ENCODE measurements at places on chromosomes 12 and 14. TPM values are rescaled to one million over a fixed set of nuclear protein-coding genes. Genes with fewer than 3 reads are reported as not detected.

DNA sequence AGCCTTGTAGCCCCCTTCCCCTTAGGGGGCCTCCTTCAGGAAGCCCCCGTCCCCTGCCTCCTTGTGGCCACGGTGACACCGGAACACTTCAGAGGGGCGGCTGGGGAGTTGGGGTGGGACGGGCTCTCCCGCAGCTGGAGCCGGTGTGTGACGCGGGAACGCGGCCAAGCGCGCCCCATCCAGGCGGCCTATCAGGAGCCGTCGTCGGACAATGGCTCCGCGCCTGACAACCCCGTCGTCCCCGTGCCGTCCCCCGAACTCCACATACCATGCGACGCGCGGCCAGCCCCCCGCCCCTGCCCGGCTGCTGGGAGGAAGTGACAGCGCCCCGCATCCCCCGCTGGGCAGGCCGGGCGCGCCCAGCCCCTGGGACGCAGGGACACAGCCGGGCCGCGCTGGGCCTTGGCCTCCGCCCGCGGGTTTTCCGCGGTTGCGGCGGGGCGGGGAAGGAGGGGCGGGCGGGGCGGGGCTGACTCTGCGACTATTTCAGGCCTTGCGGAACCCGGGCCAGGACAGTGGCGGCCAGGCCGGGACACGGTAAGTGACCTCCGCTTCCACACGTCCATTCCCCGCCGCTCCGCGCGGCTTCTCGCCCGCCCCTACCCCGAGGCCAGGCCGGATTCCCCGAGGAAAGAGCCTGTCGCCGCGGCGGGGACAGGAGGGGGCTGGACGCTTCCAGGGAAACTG, at the start of gene TNFAIP2:
TNFAIP2 (plus strand) TSS at position 515 of the 687 bp plus-strand sequence. CDS start 2,997 bp downstream, outside the sequence.
- peaks cover 27% of the 10 kb centered on the region for H3K4me1 ChIP-seq
- H3K27me3 ChIP-seq, result peaks cover 11% of the 10 kb centered on the region
- no peak for DNase-seq

The IAPP gene
- total RNA-seq, result 0.14 TPM

The AQP6 gene
- total RNA-seq, result not detected

DNA sequence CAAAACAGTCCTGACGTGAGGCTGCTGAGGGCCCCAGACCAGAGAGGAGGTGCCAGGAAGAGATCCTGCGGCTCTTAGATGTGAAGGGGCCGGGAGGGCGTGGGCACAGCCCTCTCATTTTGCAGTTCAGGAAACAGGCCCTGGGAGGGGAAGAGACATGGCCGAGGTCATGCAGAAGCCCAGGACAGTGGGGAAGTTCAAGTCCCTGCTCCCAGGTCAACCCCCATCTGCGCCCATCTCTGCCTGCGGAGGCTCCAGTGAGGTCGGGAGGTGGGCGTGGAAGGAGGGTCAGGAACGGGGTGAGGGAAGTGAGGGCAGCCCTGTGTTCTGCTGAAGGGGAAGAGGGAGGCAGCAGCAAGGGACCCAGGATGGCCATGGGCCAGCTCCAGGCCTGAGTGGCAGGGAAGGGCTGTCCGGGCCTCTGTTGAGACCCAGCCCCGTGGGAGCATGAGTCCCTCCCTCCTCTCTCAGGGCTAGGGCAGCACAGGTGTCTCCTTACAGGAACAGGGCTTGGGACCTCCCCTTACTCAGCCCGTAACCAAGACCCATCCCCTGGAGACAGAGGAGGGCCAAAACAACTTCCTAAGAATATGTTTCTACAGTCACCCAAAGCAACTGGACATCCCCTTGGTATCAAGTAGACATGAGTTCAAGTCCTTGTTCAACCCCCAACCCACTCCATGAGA, 90.8 kb downstream of the LGMN start:
- H3K4me1 ChIP-seq, result peaks cover 7% of the 10 kb centered on the region
- no peaks in the 10 kb centered on the region for H3K27me3 ChIP-seq
- H3K36me3 ChIP-seq, result peaks cover 59% of the 10 kb centered on the region
- H3K27ac ChIP-seq, result no peak overlapping the region

The B4GALNT1 gene
- 0.57 TPM for total RNA-seq

GRCh38 chr12:44869503-44869902, 6.6 kb downstream of the NELL2 start:
- peaks cover 7% of the 10 kb centered on the region for H3K27me3 ChIP-seq
- no peaks in the 10 kb centered on the region for H3K4me1 ChIP-seq
- H3K36me3 ChIP-seq, result no peaks in the 10 kb centered on the region

- H3K4me1 ChIP-seq, result no peaks in the 10 kb centered on the region
- H3K27ac ChIP-seq, result no peak overlapping the region
- no peak for DNase-seq
- no peaks in the 10 kb centered on the region for H3K36me3 ChIP-seq
- no peaks in the 10 kb centered on the region for H3K27me3 ChIP-seq
Measured at GRCh38 chr14:85867450-85867849, 337.5 kb downstream of the FLRT2 start.

GRCh38 chr14:88848571-88848970, 24.1 kb downstream of the TTC8 start:
- no peaks in the 10 kb centered on the region for H3K36me3 ChIP-seq
- H3K4me3 ChIP-seq, result no peak overlapping the region
- H3K4me1 ChIP-seq, result no peaks in the 10 kb centered on the region

The CELA1 gene
- total RNA-seq, result 0.09 TPM
